ENCODE measurements at places on chromosomes 3 and 15.
A peak's percentile ranks its signal among the peaks of the same experiment; 100 is the strongest.

DNA sequence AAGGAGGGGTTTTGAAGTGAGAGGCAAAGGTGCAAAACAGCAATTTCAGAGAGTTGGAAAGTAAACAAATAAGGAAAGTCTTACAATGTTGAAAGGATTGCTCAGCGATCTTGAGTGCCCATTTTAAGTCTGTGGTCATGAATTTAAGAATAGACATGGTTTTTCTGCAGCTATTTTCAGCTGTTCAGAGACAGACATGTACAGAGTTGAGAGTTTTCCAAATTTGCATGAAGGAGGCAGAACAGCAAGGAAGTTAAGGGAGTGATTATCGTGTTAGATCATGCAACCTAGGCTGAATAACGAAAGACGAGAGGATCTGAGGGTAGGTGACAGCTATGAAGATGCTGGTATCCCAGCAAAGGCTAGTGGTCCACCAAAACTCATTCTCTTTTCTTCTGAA is 37.2 kb downstream of the DET1 start:
- no peak overlapping the region for H3K4me3 ChIP-seq
- H3K27me3 ChIP-seq = no peaks in the 10 kb centered on the region
- DNase-seq = no peak
- no peaks in the 10 kb centered on the region for H3K4me1 ChIP-seq
- no peak overlapping the region for H3K27ac ChIP-seq

DNA sequence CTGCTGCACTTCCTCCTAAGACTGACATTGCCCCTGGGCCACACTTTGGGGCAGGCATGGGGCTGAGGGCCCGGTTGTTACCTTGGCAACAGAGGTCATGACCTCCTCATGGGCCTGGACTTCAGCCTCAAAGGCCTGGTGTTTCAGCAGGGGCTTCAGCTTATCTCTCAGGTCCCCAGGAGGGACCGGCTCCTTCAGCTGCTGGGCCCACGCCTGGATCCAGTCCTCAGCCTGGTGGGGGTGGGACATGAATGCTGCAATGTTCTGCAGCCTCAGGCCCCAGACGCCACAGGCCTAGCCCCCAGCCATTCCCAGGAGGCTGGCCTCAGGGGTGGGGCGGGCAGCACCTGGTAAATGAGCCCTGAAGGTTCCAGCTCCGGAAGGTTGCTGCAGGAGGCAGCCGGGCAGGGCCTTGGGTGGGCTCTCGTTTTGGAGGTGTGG is 27.6 kb downstream of the SPTBN5 start:
- DNase-seq = no peak
- no peak overlapping the region for H3K27ac ChIP-seq
- H3K4me3 ChIP-seq = no peak overlapping the region
- no peaks in the 10 kb centered on the region for H3K27me3 ChIP-seq
- no peaks in the 10 kb centered on the region for H3K4me1 ChIP-seq
- H3K36me3 ChIP-seq = no peaks in the 10 kb centered on the region

GRCh38 chr3:112779558-112780480 is 66.8 kb downstream of the CD200R1L start:
- no peak for DNase-seq
- H3K27ac ChIP-seq = no peak overlapping the region
- H3K36me3 ChIP-seq = no peaks in the 10 kb centered on the region
- no peaks in the 10 kb centered on the region for H3K27me3 ChIP-seq
- no peak overlapping the region for H3K4me3 ChIP-seq
- peaks cover 22% of the 10 kb centered on the region for H3K4me1 ChIP-seq

- peaks cover 65% of the 10 kb centered on the region for H3K4me1 ChIP-seq
- peak; percentile 58 for DNase-seq
- H3K27me3 ChIP-seq = no peaks in the 10 kb centered on the region
- H3K27ac ChIP-seq = peak overlapping the region; percentile 84
- H3K4me3 ChIP-seq = peak overlapping the region; percentile 95
These were observed 103.1 kb downstream of the KLHL25 start for GRCh38 chr15:85691350-85692240.

DNA sequence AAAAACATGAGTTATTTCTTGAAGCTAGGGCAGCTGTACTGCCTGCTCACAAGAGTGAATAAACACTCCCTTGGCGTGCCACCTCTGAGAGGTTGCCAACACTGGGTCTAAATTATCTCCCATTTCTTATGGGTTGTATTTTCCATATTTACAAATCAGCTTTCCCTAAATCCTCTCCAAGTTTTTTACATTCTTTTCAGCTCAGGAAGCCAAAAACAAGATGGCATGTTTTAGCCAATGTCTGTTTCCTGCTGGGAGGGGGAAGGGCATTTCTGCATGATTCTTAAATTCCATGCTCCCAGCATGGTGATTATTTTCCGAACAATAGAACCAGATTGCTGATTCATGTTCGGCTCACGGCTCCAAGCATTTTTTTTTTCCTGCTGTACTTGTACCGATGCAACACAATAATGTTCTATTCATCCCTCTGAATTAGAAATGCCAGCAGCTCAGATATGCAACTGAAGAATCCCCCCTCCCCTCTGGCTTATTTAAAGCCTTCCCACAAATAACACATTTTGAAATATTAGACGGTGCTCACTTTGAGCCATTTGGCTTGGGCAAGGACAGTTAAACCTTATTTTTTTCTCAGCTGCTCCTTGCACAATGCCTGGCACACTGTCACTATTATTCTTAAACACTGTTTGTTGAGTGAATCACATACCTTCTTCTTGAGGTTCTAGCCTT is 252.5 kb downstream of the THRB start:
- H3K36me3 ChIP-seq = no peaks in the 10 kb centered on the region
- H3K27ac ChIP-seq = no peak overlapping the region
- DNase-seq = no peak
- H3K4me3 ChIP-seq = no peak overlapping the region
- no peaks in the 10 kb centered on the region for H3K27me3 ChIP-seq

- no peak overlapping the region for H3K27ac ChIP-seq
- DNase-seq = no peak
- no peaks in the 10 kb centered on the region for H3K4me1 ChIP-seq
- H3K27me3 ChIP-seq = no peaks in the 10 kb centered on the region
- H3K4me3 ChIP-seq = no peak overlapping the region
These were observed 37.8 kb downstream of the MYL3 start for GRCh38 chr3:46825450-46825849.

DNA sequence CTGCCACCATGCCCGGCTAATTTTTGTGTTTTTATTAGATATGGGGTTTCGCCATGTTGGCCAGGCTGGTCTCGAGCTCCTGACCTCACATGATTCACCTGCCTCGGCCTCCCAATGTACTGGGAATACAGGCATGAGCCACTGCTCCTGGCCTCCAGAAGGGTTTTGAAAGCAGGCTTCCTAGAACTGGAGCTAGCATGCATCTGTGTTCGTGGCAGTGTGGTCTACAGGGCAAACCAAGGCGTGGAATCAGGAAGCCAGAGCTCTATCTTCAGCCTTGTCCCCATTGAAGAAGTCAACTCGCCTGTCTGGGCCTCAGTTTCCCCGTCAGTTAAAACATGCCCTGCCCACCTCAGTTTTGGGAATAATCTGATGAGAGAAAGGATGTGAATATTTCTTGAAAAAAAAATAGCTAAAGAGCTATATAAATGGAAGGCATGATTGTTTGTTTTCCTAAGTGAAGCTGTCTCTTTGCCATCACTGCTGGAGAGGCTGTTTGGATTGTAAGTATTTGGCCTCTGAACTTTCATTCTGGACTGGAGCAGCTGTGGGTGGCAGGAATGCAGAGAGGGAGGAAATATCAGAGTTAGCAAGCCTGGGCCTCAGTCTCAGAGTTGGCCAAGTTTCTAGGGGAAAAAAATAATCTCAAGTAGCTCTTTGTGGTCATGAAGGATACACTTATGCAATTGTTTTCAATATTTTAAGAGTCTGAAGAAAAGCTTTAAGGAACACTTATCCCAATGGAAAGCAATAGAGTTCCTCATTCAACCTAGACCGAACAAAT is 36.5 kb upstream of the UACA start:
- H3K27me3 ChIP-seq = peaks cover under 1% of the 10 kb centered on the region
- H3K4me3 ChIP-seq = no peak overlapping the region
- no peaks in the 10 kb centered on the region for H3K4me1 ChIP-seq

GRCh38 chr3:69009559-69010410 is 3.7 kb downstream of the EOGT start:
- H3K27ac ChIP-seq = no peak overlapping the region
- H3K4me1 ChIP-seq = peaks cover 11% of the 10 kb centered on the region
- H3K36me3 ChIP-seq = no peaks in the 10 kb centered on the region
- H3K27me3 ChIP-seq = no peaks in the 10 kb centered on the region
- no peak overlapping the region for H3K4me3 ChIP-seq

- H3K36me3 ChIP-seq = no peaks in the 10 kb centered on the region
- H3K27me3 ChIP-seq = no peaks in the 10 kb centered on the region
- no peak for DNase-seq
- H3K27ac ChIP-seq = no peak overlapping the region
- no peak overlapping the region for H3K4me3 ChIP-seq
- no peaks in the 10 kb centered on the region for H3K4me1 ChIP-seq
These were observed 74.8 kb downstream of the STXBP5L start for GRCh38 chr3:120982608-120983320.

DNA sequence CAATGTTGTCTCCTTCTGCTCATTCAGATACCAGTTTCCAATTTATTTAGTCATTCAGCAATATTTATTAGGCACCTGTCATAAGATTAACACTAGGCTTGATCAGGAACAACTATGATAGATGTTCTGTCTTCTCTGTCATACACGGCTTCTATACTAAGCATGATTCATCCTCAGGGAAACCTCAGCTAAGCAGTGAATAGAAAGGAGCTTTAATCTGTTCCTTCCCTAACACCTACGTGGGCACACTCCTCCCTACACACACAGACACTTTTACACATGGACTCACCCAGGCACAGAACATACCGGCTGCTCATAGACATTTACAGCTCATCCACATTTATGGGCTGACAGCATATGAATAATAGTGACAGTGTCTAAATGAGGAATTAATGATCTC is 136.9 kb downstream of the LEKR1 start:
- no peaks in the 10 kb centered on the region for H3K4me1 ChIP-seq
- H3K27ac ChIP-seq = no peak overlapping the region
- H3K4me3 ChIP-seq = no peak overlapping the region
- H3K27me3 ChIP-seq = no peaks in the 10 kb centered on the region
- no peak for DNase-seq

GRCh38 chr3:115691964-115692363 is 68.7 kb downstream of the GAP43 start:
- no peaks in the 10 kb centered on the region for H3K27me3 ChIP-seq
- H3K27ac ChIP-seq = no peak overlapping the region
- no peak for DNase-seq
- no peaks in the 10 kb centered on the region for H3K36me3 ChIP-seq
- H3K4me1 ChIP-seq = no peaks in the 10 kb centered on the region

DNA sequence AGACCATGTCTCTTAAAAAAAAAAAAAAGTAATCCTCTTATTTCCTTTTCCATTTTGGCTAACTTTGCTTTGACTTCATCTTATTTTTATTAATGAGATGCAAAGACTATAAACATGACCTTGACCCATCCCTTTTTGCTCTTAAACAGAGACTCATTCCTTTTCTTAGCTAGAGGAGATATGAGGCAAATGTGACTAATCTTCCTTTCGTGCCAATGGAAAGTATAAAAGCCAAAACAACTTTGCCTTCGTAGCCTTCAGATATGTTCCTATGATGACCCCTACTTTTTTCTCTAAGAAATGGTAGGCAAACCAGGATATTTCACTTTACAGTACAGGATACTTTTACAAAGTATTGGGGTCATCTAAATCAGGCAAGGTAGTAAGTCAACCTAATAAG is 36.9 kb upstream of the GOLGB1 start:
- DNase-seq = no peak
- no peaks in the 10 kb centered on the region for H3K4me1 ChIP-seq
- H3K36me3 ChIP-seq = peaks cover 56% of the 10 kb centered on the region
- H3K27me3 ChIP-seq = no peaks in the 10 kb centered on the region

GRCh38 chr3:95459706-95460105 is 1354.7 kb upstream of the EPHA6 start:
- no peak for DNase-seq
- no peak overlapping the region for H3K4me3 ChIP-seq
- H3K36me3 ChIP-seq = no peaks in the 10 kb centered on the region
- no peak overlapping the region for H3K27ac ChIP-seq
- no peaks in the 10 kb centered on the region for H3K27me3 ChIP-seq

GRCh38 chr15:74201710-74202420 is 722 bp downstream of the STRA6 start:
- H3K4me3 ChIP-seq = no peak overlapping the region
- no peaks in the 10 kb centered on the region for H3K27me3 ChIP-seq
- no peaks in the 10 kb centered on the region for H3K4me1 ChIP-seq
- H3K36me3 ChIP-seq = no peaks in the 10 kb centered on the region
- no peak overlapping the region for H3K27ac ChIP-seq
- DNase-seq = no peak

GRCh38 chr15:72074335-72075060 is 43.5 kb downstream of the MYO9A start:
- no peaks in the 10 kb centered on the region for H3K36me3 ChIP-seq
- no peaks in the 10 kb centered on the region for H3K4me1 ChIP-seq
- no peak for DNase-seq
- H3K4me3 ChIP-seq = no peak overlapping the region

DNA sequence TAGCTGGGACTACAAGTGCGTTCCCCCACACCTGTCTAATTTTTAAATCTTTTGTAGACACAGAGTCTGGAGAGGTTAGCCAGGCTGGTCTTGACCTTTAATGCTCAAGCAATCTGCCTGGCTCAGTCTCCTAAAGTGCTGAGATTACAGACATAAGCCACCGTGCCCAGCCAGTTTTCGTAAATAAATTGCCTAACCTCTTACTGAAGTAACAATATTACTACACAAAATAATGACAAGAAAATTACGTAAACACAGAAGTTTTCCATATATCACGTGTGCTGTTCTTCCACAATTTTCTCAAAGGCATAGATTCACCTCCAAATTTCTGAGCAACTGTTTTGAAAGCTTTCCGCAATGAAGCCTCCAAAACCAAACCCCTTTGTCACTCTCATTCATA is 58.1 kb upstream of the PROK2 start:
- H3K4me1 ChIP-seq = no peaks in the 10 kb centered on the region
- H3K27ac ChIP-seq = no peak overlapping the region
- DNase-seq = no peak

DNA sequence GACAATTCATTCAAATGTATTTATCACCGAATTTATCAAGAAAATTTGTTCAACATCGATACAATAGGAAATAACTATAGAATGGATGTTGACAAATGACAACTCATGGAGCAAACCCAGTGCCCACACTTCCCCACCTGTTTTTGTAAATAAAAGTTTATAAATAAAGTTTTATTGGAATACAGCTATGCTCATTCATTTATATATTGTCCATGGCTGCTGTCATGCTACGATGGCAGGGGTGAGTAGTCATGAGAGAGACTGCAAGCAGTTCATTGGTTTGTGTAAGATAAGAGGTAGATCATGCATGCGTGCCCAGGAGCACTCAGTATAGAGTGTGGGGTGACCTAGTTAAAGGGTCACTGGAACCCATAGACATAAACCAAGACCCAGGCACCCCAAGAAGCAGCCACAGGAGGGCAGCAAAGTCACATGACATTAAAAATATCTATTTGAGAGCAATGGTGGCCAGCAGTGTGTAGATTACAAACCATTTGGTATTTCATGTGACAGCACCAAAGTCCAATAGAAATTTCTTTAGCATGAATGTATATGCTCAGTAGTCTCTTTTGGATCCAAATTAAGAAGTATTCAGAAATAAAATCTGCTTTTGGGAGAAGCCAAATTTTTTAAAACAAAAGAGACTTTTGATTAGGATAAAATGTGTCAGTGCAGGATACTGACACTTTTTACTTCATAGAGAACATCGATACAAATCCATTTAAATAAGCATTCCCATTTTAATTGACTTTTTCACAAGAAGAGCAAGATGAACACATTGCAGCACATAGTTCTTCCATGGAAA is 794.8 kb downstream of the MCTP2 start:
- H3K4me3 ChIP-seq = no peak overlapping the region
- no peaks in the 10 kb centered on the region for H3K36me3 ChIP-seq
- no peak overlapping the region for H3K27ac ChIP-seq
- DNase-seq = no peak
- no peaks in the 10 kb centered on the region for H3K27me3 ChIP-seq
